ENCODE measurements at places on chromosomes 2 and 18.

GRCh38 chr2:24623535-24623934 is 132.5 kb downstream of the NCOA1 start:
- DNase-seq = no peak

- DNase-seq = peak; percentile 69
These were observed at the start of gene ITM2C for GRCh38 chr2:230864605-230865306. Gene ITM2C, plus strand, starts transcription at chr2:230864942. Its CDS starts 84 bp downstream, at chr2:230865026.

DNA sequence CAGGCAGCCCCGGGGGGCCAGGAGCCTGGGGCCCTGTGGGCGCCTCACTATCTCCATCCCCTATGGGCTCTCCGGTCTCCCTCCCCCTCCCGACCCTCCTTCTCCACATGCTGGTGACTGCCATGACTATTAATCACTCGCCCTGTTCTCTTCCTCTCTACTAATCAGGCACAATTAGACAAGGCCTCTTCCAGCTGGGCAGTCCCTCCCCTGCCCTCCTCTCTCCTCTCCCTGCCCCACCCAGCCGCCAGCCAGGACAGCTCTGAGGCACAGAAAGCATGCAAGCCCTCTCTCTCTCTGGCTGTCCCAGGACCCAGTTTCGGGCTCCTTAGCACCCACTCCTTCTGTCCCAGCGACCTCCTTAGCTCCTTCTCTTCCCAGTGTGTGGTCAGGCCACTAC is 5.8 kb downstream of the ASIC4 start:
- DNase-seq = no peak

- DNase-seq = no peak
These were observed 3.9 kb upstream of the DLX1 start for GRCh38 chr2:172081221-172082022.

DNA sequence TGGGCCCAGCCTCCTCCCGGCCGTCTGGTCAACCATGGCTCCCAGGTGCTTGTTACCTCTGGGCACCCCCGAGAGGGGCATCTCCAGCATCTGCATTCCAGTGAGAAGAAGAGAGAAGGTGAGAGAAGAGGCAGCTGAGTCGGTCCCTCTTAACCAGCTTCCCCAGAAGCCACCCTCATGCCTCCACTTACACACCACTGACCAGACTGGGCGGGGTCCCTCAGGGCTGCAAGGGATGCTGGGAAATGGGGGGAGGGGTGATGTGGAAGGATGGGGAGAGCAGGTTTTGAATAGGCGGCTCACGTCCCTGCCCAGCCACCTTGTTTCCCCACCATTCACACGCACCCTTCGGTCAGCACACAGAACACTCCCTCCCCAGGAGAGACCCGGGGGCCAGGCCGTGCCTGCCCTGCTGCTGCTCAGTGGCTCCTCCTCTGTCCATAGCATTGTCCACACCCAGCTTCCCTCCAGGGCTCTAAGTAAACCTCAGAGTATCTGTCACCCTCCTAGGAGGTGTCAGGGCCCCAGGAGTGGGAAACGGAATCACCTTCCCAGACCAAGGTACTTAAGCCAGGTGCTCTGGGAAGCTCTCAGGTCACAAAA is 34.7 kb downstream of the GBX2 start:
- DNase-seq = no peak

- no peak for DNase-seq
These were observed 9.2 kb upstream of the DNPEP start for GRCh38 chr2:219396863-219397457.

GRCh38 chr2:72222829-72223564 is 75.3 kb upstream of the CYP26B1 start:
- no peak for DNase-seq

DNA sequence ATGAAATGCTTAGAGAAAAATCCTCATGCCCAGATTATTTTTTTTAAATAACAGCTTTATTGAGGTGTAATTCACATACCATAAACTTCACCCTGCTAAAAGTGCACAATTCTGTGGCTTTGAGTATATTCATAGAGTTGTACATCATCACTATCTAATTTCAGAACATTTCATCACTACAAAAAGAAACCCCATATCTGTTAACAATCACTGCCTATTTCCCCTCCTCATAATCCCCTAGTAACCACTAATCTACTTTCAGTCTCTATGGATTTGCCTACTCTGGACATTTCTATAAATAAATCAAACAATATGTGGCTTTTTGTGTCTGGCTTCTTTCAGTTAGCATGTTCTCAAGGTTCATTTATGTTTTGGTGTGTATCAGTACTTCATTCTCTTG is 51.4 kb downstream of the OSBPL1A start:
- DNase-seq = no peak

DNA sequence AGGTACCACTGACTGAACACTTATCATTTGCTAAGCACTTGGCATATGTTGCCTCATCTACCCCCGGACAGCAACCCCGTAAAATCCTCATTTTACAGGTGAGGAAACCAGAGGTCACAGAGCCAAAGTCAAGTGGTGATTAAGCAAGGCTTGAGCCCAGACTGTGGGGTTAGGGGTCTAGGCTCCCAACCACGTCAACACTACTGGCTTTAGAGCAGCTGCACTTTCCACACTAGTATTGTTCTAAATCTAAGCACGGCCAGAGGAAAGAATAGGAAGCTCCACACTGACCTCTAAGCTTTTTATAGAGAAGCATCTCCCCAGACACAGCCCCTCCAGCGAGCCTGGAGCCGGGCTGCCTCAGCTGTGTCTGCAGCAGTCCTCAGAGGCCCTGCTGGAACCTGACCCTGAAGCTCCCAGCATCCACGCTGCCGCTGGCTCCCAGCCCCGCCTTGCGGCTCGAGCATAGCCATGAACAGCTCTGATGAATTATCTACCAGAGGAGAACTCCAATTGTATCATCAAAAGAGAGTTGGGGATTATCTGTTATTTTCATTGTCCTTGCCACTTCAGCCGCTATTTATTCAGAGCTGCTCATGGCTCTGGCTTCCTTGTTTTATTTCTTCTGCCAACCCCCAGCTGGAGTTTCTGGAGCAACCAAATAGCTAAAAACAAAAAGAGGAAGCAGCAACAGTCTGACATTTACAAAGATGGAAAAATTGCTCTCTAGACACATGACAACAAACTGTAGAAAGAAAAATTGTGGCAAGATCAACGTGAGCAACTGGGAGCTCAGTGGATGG is 62.2 kb upstream of the RTN4 start:
- DNase-seq = no peak

GRCh38 chr2:34652636-34653035 is 1053.5 kb upstream of the FAM98A start:
- DNase-seq = no peak

- peak; percentile 62 for DNase-seq
These were observed 57.7 kb downstream of the CD28 start for GRCh38 chr2:203763938-203764664.

- DNase-seq = no peak
These were observed 36.5 kb upstream of the ZFP36L2 start for GRCh38 chr2:43262951-43263350.

DNA sequence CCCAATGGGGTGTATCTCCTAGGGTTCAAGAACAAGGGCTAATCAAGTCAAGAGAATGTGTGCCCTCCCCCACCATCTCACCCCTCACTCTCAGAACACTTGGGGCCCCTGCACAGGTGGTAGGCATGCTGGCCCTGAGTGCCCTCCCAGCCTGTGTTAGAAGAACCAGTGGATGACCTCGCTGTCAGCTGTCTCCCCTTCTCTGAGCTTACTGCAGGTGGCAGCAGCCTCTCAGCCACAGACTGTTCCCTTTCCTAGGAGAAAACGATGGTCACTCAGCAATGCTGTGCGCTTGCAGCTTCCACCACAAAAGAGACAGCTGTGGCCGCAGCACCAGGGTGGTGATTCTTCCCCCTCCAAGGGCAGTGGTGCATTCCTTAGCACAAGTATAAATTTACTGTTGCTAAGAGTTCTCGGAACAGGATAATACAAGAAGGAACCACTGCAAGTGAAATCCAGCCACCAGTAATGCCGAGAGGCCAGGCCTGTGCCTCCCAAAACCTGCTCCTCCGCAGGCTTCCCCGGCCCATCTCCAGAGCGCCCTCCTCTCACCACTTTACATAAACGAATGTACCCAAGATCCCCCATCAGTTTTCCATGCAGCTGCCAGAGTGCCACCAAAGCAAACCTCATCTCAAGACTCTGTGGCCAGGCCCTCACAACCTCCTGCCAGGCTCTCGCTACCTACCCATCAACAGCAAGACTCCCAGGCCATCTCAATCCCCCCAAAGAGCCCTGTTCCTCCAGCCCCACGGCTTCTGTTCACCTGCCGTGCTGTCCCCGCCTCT is 935 bp upstream of the RAMP1 start:
- DNase-seq = peak; percentile 35

DNA sequence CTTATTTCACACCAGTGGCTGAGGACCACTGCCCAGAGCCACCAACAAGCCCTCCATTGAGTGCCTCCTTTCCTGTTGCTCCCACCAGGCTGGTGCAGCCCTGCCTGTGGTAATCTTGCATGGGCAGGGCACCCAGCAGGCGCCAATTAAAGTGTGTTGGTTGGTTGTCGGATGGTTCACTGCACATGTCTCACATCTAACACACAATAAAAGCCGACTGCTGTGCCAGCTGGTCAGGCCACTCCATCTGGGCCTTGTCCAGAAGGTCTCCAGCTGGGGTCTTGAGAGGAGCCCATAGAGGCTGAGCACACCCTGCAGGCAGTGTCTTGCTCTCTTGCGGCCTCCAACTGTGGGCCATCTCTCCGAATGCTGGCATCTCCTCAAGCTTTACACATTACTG is 494.8 kb upstream of the KLHL29 start:
- DNase-seq = no peak

GRCh38 chr2:17149945-17150344 is 368.3 kb downstream of the RAD51AP2 start:
- no peak for DNase-seq

DNA sequence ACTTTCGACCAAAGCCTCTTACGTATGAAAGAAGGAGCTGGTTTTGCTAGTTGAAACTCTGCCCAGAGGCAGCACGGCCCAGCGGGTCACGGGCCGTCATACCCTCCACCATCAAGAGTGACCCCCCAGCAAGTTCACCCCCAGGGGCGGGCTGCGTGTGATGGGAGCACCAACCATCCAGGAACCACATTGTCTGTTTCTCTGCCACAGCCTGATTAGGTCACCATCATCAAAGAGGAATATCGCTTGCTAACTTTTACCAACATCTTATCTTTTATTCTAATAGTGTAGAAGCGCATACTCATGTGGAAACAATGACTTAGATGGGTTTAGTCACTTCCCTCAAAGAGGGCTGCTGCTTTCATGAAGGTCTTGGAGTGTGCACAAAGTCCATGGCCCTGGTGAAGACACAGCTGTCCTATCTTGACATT is 116.6 kb upstream of the SMIM21 start:
- no peak for DNase-seq

DNA sequence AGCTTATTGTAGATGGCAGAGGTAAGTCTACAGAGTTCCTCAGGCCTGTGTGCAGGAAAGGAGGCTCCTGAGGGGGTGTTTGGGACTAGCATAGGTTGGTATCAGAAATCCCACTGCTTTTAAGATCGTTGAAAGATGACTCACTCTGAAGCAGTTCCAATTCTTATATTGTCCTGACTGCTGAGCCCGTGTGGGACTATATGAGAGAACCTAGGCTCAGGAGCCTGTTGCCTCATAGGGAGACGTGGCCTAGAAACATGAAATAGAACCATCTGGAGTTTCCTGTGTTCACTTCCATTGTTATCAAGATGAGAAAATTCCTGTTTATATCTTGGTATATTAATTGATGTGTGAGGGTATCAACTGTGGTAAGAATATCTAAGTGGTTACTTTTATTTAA is 5.7 kb downstream of the CCT7 start:
- no peak for DNase-seq

DNA sequence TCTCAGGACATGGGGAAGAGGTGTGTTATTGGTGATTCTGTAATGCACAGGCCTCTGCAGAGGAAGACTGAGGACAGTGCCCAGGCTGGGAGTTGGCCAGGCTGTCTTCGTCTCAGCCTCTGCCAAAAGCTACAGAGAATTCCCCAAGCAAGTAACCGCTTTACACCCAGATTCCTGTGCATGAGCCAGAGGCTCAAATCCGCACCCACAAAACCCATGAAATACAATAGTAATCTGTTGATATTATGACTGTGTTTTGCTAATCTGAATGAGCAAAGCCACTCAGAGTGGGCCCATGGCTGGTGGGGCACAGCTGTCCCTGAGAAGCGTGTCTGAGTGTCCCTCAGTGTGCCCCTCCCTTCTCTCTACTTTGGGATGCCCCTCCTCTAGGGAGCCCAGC is 149.5 kb upstream of the PXDN start:
- no peak for DNase-seq

DNA sequence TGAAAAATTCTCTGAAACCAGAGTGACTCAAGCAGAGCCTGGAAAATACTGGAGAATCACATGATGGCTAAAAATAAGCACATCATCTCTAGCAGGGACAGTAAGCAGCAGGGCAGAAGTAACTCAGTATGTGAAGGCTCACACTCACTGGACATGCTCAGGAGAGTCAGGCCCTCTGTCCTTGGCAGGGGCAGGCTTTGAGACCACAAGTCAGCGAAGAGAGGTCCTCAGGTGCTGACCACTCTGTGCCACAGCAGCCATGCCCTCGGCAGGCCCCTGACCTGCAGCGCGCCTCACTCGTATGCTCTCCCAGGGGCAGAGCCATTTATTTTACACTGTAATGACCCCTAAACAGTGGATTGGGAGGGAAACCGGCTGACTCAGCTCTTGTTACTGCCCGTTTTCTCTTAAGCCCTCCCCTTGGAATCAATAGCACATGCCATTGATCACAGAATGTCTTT is 76.8 kb downstream of the MAPRE2 start:
- no peak for DNase-seq

GRCh38 chr2:98390571-98391476 is 44.6 kb downstream of the CNGA3 start:
- no peak for DNase-seq

- DNase-seq = no peak
These were observed 91.4 kb upstream of the LYPD1 start for GRCh38 chr2:132761437-132761836.

GRCh38 chr2:174135981-174136380 is 112.4 kb downstream of the OLA1 start:
- no peak for DNase-seq

DNA sequence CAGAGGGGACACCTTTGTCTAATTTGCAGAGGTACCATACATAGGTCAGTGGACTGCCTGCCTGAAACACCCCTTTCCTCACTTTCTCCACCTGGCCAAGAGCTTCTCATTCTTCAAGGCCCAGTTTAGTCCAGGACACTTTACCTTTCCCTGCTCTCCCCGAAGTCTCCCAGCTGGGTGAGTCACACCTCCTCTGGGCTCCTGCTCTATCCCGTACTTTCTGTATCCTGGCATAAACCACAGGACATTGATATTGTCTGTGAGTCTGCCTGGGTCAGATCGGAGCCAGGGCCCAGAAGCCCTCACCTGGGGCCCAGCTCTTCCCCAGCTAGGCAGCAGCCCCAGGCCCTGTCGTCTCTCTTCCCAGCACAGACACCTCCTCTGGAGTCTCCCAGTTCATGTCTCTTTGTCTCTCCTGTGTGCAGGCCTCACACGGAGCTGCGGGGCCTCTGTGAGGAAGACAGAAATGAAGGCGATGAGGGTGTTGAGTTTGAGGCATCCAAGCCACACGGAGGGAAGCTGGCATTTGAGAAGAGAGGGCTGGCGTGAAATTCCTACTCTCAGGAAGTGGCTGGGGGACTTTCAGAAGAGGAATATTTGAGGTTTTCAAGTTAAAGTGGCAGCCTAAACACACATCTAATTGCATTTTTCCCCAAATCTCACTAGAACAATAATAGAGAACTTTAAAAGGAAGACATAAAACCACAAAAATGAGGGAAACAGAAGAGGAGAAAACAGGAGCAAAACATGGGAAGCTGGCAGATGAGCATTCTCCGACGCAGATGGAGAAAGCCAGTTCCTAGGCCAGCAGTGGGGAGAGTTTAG is 79.6 kb upstream of the LAPTM4A start:
- DNase-seq = no peak

- DNase-seq = no peak
These were observed 67.5 kb upstream of the DTNB start for GRCh38 chr2:25740810-25741381.

- DNase-seq = no peak
These were observed 419.2 kb downstream of the LRP1B start for GRCh38 chr2:141711627-141712026.
